Right forelimb (tissue), 1 donor: ENCODE measurements at places on chromosomes 7 and 10.

- DNase-seq, result no peak
Observed at GRCh38 chr7:88062238-88062637, 128.2 kb downstream of the ADAM22 start.

DNA sequence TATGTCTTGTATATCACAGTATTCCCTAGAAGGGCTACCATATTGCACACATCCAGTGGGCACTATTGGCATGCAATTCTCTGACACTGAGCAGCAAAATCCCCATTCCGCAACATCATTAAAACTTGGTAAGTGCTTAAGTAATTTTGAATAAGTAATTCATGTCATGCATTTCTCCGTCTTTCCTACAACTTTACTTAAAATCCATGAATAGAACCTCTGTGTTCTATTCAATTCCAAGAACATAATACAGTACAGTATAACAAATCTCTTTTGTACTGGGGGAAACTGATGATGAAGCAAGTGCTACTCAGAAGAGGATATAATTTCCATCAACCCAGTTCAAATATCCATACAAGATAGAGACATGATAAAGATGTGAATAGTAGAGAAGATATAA is 80.9 kb upstream of the SEMA3C start:
- DNase-seq, result no peak

DNA sequence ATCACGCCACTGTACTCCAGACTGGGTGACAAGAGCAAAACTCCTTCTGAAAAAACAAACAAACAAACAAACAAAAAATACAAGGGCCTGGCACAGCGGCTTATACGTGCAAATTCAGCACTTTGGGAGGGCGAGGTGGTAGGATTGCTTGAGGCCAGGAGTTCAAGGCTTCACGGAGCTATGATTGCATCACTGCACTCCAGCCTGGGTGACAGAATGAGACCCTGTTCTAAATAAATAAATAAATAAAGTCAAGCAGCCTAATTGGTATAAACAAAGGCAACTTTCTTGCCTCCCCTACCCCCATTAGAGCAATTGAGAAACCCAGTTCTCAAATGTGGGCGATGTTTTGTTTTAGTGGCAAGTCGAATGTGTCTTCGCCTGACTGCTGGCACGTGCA is 26.3 kb upstream of the KPNA7 start:
- no peak for DNase-seq

GRCh38 chr7:34739651-34740300 is 81.8 kb downstream of the NPSR1 start:
- DNase-seq, result no peak

GRCh38 chr7:123674399-123675180 is 18.9 kb downstream of the LMOD2 start:
- DNase-seq, result no peak

DNA sequence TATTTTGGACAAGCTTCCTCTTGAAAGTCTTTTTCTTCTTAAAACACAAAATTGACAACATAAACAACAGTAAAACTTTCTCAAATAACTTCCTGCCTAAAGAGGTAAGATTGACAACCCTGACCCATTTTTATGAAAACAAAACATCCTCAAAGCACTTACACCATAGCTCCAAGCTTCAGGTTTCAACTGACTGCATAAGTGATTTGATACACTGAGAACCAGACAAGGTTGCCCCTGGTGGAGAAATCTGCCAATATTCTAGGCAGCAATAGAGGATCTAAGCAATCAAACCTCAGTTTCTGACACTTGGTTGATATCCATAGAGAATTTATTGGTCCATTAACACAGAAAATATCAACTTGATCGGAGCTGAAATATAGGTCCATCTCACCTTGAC is 147.8 kb downstream of the ELAPOR2 start:
- DNase-seq, result no peak

GRCh38 chr7:150715293-150715692 is 1.1 kb upstream of the GIMAP1 start:
- DNase-seq, result no peak

DNA sequence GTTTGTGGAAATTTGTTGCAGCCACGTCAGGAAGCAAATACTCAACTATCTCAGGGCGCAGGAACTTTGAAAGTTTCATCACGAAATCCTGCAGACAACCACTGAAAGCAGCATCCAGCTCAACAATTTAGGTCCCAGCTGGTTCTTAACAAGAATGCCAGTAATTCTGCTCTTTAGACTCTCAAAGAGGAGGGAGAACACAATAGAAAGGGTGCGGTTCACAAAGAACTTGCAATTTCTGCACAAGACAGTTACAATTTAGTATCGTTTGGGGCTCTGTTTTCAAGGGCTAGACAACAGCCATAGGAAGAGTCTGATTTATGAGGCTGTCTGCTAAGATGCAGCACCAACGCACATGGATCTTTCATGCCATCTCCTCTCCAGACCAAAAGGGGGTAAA is 223.1 kb downstream of the FGFR2 start:
- no peak for DNase-seq

DNA sequence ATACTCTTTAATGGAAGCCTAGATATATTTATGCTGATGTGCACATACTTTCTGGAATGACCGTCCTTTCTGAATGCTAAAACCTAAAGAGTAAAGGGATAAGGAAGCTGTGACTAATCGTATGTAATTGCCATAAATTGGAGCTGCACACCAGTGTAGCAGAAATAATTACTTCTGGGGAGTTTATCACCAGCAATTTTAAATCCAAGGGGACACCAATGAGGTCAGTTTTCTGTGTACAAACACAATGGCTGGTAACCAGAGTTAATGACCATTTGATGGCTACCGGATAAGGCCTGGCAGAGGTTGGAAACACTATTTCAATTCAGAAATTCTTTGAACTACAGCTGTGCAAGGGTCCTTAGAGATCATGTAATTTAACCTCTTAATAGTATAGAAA is 670.1 kb downstream of the REEP3 start:
- DNase-seq, result no peak

- no peak for DNase-seq
Observed at GRCh38 chr10:80468002-80468401, 13.9 kb downstream of the TSPAN14 start.

DNA sequence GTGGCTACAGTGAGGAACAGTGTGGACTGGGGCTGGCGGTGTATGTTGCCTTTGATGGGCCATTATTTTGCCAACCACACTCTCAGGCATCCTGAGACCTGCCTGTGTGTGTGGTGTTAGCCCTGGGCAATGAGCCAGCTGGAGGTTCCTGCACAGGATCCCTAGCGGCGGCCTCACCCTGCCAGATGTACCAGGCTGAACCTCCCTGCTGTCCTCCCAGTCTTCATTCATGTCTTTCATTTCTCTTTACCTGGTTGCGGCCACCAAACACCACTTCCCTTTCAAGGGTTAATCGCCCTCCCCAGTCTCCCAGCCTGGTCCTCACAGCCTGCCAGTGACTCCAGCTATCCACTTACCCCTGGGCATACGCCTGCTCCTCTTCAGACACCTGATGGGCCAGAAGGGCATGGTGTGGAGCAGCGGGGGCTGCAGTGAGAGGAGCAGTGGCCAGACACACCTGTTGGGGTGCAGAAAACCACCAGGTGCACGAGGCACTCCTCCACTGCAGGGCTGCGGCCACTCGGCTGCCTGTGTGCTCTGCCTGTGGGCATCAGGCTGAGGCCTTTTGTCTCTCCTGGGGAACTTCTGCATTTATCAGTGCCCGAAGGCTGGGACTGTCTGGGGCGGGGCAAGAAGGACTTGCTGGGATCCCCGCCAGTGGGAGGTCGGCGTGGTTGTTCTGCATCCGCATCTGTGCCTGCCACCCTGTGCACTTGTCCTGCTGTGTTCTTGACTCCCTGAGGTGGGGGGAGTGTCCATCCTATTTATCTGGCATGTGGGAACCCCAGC is 111.6 kb downstream of the ARHGAP22 start:
- DNase-seq, result no peak

DNA sequence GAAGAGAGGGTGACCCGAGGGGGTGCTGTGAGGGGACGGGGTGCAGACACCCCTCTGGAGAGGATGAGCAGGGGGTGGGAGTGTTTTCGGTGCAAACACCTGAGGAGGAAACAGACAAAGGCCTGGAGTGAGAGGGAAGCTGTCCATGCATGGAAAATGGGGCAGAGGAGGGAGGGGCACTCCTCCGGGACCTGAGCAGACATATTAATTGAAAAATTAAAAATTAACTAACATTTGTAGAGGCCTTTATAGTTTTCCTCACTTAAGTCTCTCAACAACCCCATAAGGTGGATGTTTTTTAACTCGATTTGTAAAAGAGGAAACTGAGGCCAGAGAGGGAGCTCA is 1.2 kb downstream of the VPS37D start:
- DNase-seq, result no peak

DNA sequence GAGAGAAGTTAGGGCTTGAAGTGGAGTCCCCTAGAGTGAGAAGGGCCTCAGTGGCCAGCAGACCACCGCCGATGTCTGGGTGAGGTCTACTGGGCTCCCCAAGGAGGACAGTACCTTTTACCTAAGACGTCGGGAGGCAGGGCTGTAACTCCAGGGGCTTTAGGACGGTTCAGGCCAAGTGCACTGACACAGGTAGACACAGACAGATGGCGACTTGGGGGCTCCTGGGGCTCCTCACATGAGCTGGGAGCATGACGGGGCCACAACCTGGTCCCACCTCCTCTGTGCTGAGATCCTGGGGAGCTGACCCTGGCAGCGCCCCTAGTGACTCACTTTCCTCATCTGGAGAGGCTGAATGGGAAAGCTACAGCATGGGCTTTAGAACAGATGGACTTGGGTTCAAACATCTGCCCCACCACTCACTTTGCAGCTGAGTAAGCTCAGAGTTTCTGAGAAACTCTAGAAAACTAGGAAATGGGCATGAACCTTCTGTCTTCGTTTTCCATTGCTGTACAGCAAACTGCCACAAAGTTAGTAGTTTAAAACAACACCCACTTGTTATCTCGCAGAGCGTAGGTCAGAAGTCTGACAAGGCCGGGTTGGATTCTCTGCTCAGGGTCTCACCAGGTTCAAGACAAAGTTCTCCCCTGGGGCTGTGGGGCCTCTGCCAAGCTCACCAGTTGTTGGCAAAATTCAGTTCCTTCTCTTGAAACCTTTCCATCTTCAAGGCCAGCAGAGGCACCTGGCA is 4.7 kb upstream of the COMTD1 start:
- DNase-seq, result no peak

GRCh38 chr7:33155811-33156210 is 26.4 kb downstream of the BBS9 start:
- DNase-seq, result no peak

GRCh38 chr7:158150234-158150633 is 437.4 kb downstream of the PTPRN2 start:
- DNase-seq, result no peak

GRCh38 chr7:78905436-78905835 is 548.0 kb downstream of the MAGI2 start:
- no peak for DNase-seq

GRCh38 chr10:102245932-102246251 is 560 bp downstream of the GBF1 start:
- DNase-seq, result no peak

- DNase-seq, result no peak
Observed at GRCh38 chr7:140212100-140212881, 35.5 kb upstream of the KDM7A start.

- no peak for DNase-seq
Observed at GRCh38 chr10:35498693-35499092, 106.4 kb upstream of the GJD4 start.

GRCh38 chr7:157358753-157359096 is 21.9 kb downstream of the DNAJB6 start:
- no peak for DNase-seq

DNA sequence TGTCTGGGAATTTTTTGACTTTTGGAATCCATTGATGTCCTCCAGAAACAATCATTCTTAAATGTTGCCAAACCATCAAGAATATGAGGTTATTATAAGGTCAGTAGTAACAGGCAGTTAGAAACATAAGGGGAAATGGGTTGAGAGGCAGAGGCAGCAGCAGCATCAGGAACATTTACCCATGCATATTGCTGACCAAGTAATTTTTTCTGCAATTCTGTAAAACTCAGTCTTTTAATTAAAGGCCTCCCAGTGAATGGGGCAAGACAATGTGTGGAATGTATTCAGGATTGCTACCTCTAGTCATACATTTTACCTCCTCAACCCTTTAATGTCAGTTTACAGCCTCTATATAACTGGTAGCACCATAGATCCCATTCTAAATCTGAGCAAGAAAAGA is 66.5 kb upstream of the SKAP2 start:
- DNase-seq, result no peak

GRCh38 chr7:130234078-130234477 is 26.4 kb downstream of the SSMEM1 start:
- no peak for DNase-seq

GRCh38 chr7:52498366-52498765 is 537.1 kb upstream of the POM121L12 start:
- no peak for DNase-seq

GRCh38 chr7:73433924-73434700 is 534 bp downstream of the FZD9 start:
- no peak for DNase-seq

DNA sequence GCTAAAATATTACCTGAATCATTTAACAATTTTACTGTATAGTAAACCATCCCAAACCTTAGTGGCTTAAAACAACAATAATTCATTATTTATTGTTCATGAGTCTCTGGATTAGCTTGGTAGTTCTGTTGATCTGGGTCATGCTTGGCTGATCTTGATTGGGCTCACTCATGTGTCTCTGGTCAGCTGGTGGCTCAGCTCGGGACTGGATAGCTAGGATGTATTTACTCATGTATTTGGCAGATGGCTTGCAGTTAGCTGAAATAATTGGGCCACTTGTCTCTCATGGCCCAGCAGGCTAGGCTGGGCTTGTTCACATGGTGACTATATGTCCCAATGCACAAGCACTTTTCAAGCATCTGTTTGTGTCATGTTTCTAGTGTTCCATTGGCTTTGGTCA is 262.8 kb downstream of the BBS9 start:
- no peak for DNase-seq

- no peak for DNase-seq
Observed at GRCh38 chr10:62422068-62422590, 48.0 kb downstream of the ZNF365 start.

- DNase-seq, result peak; percentile 92
Observed at GRCh38 chr10:72260239-72260975, 13.3 kb upstream of the DDIT4 start.

GRCh38 chr7:55992346-55992745 is 28.0 kb downstream of the NIPSNAP2 start:
- no peak for DNase-seq
